ENCODE measurements at places on chromosomes 11 and 22.

DNA sequence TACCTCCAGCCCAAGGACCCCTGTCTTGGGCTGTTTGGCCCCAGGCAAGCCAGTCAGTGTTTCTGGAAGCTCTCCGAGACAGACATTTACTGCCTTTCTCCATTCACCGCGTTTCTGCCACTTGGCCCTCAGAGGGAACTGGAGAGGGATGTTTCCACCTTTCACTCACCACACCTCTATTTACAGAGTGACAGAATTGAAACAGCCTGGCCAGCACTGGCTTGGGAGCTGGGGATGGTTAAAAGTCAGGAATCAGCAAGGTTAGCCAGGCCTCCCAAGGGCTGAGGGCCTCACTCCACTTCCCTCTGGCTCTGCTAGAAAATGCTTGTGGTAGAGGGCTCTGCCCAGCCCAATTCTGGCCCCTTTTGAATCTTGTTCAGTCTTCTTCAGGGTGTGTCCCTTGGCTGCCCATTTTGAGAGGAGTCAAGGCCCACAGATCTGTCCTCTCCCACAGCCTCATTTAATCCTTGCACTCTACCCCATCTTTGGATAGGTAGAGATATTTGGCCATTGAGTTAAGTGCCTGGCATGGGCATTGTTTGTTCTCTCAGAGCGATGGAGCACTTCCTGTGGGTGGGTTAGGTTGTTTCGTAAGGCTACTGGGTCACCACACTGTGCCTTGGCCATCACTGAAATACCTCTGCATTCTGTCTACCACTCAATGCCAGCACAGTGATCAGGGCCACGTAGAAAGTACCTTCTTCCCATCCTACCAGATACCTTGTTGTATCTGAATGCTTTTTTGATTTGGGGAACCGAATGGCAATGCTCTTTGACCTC, 119.2 kb downstream of the MICAL2 start:
- DNase-seq: no peak

DNA sequence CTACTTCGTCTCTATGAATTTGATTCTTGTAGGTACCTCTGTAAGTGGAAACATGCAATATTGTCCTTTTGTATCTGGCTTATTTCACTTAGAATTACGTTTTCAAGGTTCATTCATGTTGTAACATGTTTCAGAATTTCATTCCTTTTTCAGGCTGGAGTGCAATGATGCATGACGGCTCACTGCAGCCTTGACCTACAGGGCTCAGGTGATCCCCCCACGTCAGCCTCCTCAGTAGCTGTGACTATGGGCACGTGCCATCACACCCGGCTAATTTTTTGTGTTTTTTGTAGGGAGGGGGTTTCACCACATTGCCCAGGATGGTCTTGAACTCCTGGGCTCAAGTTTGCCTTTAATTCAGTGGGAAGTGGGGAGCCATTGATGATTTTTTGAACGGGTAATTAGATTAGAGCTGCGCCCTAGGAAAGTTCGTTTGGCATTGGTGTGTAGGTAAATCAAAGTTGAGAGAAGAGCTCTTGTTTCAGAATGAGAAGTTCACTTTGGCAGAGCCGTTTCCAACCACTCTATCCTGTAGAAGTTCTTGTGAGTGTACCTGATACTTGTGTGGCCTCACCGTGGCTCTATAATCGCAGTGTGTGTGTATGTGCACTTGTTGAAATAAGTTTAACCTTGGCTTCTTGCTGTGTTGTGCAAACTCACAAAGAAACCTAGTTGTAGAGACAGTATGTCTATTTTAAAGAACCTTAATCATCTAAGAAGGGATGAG, 115.9 kb downstream of the NAV2 start:
- no peak for DNase-seq

- no peak for DNase-seq
These were observed 523 bp upstream of the MPZL3 start for GRCh38 chr11:118252688-118253087.

- no peak for DNase-seq
These were observed 17.8 kb upstream of the CARS1 start for GRCh38 chr11:3074912-3075589.

DNA sequence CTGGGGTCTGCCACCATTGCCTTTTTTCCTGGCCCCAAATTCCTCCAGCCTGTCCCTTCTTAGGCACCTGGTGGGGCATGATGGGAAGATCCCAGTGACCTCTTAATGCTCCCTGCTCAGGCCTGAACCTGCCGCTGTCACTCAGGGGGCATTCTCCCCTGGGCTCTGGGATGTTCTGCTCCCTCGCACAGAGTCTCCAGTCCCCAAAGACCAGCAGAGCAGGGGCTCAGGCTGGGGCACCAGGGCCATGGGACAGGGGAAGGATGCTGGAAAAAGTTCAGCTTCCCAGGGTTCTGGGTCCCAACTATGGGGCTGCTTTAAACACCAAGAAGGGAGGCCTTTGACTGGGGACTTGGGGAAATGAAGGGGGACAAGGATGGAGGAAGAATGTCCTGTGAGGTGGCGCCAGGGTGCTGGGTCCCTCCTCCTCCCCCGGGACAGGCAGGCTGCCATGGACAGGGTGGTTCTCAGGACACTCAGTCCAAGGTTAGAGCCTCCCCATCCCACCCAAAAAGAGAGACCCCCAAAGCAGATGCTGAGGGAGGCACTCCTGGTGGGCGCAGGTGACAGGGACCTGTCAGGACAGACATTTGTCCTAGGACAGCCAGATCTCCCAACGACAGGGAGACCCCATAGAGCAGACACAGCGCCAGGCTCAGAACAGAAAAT, 30.8 kb downstream of the IGLL5 start:
- no peak for DNase-seq

GRCh38 chr11:68541991-68542390, 81.4 kb downstream of the PPP6R3 start:
- no peak for DNase-seq

DNA sequence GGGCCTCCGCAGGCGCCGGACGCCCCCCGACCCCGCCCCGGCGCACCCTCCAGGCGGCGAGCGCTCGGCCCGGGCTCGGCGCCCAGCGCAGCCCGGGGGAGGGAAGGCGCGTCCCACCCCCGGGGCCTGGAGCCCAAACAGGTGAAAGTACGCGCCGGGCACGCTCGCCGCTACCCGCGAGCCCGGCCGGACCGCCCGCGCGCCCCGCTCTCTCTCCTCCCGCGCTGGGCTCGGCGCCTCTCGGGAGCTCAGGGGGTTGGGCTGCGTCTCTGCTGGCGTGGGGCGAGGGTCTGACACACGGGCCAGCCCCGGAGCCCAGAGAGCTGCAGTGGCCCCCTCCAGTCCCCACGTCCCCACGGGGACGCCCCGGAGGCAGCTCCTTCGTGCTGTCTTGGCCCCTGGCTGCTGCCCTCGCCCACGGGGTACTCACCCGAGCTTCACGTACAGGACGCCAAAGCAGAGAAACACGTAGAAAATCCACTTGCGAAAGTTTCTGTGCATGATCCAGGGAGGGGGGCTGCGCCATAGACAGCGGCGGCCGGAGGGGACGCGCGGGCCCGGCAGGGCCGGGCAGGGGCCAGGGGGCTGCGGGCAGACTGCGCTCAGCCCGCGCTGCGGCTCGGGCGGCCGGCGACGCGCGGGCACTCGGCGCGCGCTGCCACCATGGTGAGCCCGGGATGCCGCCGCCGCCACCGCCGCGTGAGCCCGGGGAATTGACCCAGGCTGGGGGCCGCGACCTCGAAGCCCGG, 534 bp downstream of the WNT7B start:
- DNase-seq: no peak

DNA sequence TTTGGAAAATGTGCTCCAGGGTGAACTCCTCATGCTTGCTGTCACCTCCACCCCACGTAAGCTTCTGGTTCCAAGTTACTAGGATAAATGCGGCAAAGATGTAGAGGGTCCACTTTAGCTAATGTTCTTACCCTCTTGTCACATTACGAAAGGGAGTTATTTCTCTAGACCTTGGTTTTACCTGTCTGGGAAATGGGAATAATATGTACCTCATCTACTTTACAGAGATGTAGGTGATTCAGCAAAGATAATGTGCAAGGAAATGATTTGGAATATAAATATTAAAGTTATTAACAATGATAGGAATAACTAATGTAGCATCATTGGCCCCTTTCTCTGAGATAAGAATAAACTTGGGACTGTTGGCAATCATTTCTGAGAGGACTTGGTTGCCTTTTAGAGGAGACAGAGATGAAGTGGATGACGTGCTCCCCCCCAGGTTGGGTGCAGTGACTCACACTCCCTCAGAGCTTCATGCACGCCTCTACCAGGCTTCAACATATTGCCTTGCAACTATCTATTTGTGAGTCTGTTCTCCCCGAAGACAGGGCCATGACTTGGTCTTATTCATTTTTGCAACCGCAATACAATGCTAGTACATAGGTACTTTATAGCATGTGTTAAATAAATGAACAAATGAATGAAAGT, 97.1 kb downstream of the ME3 start:
- DNase-seq: peak; percentile 89

- DNase-seq: no peak
These were observed 2.4 kb downstream of the FADS1 start for GRCh38 chr11:61814247-61814957.
